CD4-positive, alpha-beta T cell treated with Interferon gamma for 1 hour (primary cell): ENCODE measurements at places on chromosomes 7 and 10.
A peak's percentile ranks its signal among the peaks of the same experiment; 100 is the strongest.

DNA sequence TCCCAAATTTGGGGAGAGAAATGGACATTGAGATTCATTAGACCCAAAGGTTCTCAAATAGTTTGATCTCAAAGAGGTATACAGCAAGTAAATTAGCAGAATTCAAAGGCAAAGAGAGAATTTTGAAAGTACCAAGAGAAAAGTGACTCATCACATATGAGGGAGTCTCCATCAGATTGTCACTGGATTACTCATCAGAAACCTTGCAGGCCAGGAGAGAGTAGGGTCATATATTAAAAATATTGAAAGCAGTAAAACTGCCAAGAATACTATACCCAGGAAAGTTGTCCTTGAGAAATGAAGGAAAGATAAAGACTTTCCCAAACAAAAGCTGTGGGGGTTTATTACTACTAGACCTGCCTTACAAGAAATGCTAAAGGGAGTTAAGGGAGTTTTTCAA is 140.6 kb downstream of the TMEM168 start:
- no peak for DNase-seq

DNA sequence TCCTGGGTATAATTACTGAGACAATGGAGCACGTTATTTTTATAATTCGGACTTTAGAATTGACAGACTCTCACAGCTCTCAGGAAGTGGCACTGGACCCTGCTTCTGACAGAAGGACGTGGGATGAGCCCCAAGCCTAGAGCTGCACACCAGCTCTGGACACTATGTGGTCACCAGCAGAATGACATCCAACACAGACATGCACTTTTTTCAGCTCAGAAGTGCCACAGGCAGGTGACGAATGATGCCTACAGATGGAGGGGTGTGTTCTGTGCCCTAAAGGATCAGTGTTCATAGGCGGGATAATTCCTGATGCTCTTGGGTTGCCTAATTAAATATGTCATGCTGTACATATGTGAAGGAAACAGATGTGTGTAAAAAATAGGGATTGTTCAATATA is 87.9 kb downstream of the VIPR2 start:
- DNase-seq = no peak

DNA sequence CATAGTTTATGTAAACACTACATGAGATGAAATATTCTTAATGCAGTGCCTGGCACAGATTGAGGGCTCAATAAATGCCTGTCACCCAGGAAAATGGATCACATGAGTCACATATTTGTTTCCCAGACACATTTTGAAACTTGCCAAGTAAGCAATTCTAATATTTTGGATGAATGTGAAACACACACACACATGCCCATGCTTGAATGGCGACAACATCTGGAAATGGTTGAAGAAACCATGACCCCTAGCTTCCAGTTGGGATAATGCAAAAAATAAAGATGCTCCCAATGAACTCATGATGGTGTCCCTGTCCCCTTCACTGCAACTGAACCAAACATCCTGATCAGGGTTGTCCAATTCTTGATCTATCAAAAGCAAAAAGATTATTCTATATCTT is 797.3 kb downstream of the XPNPEP1 start:
- DNase-seq = no peak

- no peak for DNase-seq
Observed at GRCh38 chr10:126434235-126434634, 46.0 kb upstream of the ADAM12 start.

DNA sequence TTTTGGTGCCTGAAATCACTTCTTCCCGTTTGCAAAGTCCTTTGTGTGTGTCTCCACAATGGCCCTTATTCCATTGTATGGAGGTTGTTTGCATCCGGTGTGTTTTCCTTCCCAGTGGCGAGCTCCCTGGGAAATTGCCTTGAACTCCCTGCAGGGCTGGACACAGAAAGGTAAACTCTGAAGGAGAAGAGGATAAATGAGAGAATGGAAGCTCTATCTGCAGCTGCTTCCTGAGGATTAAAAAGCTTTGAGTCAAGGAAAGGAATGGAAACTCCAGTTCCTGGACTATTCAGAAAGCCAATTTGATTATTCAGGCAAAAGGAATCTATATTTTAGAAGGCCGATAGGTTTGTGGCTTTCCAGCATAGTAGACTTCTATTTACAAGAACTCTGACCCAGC is 4.4 kb upstream of the GRK5 start:
- no peak for DNase-seq

DNA sequence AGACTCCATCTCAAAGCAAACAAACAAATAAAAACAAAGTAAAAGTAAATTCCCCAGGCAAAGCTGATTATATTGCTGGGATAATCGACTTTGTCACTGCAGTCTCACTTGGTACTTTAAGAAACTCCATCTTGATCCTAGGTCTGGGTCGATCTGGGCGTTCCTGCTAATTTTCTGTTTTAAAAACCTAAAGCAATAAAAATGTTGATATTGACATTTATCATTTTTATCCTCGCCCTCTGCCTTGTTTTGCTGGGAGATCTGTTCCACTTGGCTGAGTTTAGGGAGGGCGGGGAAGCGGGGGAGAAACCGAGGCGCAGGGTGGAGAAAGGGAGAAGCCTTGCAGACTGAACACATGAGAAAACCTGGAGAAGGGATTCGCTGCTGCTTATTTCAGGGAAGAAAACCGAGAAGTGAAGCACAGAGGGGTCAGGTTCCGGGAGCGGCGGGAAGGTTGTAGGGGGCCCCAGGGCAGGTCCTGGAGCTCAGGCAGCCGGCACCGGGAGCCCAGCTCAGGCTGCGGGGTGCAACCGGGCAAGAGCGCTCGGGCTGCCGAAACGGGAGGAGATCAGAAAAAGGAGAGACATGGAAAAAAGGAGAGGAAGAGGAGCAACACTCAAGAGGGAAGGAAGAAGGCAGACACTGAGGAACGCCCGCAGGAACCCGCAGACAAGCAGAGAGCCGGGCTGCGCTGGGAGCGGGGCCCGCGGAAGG is 27.3 kb upstream of the KMT2C start:
- DNase-seq = no peak

DNA sequence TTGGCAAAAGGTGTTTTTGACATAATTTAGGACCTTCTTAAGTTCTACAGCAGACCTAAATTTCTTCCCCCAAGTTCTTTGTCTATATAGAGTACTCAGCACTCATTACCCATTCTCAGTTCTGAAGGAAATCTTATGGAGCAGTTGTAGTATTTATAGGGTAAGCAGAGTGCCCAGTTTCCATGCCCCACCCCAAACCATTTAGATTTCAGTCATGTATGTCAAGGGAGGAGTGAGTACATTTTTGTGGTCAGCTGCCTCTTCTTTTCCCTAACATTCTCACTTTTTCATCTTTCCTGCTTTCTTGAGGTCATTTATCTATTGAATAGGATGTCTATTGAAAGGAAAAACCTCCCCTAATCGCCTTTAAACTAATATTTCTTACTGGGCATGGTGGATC is 83.3 kb downstream of the KAT6B start:
- DNase-seq = no peak

- no peak for DNase-seq
Observed at GRCh38 chr10:6756716-6757115, 176.6 kb upstream of the PRKCQ start.

GRCh38 chr10:33838731-33839130 is 504.3 kb upstream of the NRP1 start:
- DNase-seq = no peak

DNA sequence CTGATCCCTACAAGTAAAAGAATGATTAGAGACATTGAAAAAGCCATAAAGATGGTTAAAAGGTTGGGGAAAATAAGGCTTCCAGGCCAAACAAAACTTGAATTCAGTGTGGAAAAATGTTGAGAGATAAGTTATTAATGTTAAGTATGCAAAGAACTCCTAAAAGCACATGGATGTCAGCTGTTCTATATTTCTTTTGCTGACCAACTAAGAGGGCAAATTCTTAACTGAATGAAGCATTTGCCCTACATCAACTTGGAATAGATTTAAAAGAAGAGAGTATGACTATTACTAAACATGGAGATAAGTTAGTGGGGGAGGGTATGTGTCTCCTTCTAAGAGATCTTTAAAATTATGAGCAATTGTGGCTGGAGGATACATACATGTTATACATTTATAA is 124.8 kb downstream of the KIAA1217 start:
- DNase-seq = no peak

DNA sequence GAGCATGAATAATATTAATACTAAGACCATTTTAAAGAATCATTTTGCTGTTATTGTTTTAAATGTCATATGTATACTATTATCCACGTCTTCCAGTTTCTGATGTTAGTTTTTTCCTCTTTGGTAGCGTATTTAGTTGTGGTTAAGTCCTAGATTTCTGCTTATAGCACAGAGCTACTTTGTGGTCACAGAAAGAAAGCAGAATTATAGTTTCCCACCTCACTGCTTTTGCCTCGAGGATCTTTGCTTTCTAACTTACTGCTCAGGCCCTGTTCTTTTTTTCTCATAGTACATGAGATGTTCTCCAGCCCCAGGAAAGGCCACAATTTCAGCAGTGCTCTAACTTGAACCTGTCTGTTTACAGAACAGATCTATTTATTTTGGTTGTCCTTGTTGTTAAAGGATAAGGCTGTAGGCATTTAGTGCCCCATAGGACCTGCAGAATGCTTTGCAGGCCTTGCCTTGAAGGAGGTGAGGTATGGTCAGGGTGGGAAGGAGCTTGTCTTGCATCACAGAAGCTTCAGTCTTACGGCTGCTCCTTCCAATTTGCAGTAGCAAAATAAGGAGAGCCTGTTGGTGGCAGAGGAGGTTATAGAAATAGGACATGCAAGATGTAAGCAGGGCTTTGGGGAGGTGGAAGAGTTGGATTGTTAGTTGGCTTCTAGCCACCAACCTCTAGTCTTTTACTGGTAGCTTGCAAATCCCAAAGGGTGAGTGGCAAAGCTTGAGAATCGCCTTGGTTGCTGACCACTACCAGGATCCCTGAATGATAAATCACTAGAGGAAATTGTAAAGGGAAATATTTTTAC is 129.1 kb downstream of the LRRC4 start:
- DNase-seq = no peak

GRCh38 chr10:6885284-6885683 is 305.2 kb upstream of the PRKCQ start:
- no peak for DNase-seq

- DNase-seq = peak; percentile 69
Observed at GRCh38 chr7:18666107-18666728, 170.7 kb downstream of the HDAC9 start.

- DNase-seq = no peak
Observed at GRCh38 chr7:128989961-128990360, 52.2 kb downstream of the IRF5 start.

DNA sequence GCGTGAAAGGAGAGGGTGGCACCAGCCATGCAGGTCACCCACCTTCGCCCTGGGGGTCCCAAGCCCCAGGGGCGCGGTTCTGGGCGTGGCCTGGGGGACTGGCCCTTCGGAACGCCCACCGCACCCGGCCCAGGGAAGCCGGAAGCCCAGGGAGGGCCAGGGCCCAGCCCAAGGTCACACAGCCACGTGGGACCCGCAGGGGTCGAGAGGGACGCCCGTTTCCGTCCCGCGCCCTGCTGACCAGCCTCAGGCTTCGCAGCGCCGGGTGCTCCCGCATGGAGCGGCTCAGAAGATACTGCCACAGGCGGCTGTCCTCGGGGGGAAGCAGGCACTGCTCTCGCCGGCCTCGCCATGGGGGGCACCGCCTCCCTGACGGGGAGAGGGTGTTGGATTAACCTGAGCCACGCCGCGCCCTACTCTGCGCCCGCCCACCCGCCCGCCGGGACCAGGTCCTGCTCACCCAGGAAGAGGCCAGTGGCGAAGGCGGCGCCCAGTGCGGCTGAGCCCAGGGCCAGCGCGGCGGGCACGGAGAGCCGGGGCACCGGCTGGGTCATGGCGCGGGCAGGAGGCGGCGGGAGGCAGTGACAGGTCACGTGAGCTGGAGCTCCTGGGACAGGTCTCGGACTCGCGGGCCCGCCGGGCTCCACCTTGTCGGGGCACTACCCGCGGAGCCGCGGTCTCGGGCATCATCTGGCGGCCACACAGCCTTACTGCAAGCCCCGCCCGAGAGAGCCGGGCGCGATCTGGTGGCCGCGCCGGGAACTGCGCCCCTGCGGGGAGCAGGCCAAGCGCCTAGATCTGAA is at the start of gene COMTD1:
Gene COMTD1, minus strand, starts transcription at position 583 of the 803 bp plus-strand sequence. Its CDS starts 29 bp downstream, at position 554.
- peak; percentile 91 for DNase-seq

DNA sequence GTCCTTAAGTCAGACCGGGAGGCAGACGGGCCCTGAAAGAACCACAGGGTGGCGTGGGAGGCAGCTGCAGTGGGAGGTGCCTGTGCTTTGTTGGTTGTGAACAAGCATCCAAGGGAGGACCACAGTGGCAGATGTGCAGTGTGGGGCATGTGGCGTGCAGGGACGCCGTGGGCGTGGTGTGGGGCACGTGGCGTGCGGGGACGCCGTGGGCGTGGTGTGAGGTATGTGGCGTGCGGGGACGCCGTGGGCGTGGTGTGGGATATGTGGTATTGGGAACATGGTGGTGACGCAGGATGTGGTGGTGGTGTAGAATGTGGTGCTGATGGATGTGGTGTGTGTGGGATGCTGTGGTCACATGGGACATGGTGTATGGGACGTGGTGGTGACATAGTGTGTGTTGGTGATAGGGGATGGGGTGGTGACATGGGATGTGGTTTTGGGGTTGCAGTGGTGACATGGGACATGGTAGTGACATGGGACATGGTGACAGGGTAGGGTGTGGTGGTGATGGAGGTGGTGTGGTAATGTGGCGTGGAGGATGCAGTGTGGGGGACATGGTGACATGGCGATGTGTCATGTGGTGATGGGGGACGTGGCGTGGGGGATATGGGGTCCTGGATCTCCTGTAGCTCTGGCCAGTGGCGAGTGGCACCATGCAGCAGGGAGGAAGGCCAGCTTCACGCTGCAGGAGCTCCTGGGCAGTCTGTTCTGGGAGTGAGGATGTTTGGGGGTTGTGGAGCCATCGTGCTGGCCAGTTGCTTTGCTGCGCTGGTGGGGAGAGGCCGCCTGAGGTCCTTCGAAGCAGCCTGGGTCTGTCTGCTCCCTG is 78.8 kb downstream of the INPP5A start:
- DNase-seq = peak; percentile 46

- no peak for DNase-seq
Observed at GRCh38 chr10:27366769-27367168, 126.2 kb upstream of the ACBD5 start.

DNA sequence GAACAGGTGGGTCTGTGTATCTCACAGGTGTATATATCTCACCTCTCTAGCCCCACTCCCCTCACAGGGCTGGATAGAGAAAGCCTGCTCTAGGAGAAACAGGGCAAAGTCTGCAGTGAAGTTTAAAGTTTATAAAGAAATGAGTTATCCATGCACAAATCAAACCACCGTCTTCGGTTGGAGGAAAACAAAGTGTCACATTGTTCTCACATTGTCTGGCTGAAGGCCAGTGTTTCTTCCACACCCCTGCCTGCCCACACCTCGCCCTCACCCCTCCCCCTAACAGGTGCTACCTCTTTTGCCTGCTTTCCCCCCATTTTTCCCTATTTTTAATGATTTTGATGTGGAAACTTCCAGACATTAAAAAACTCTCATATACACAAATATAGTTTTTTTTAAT is 25.8 kb downstream of the AQP1 start:
- no peak for DNase-seq

GRCh38 chr10:123157210-123157609 is 3.0 kb downstream of the BUB3 start:
- no peak for DNase-seq

GRCh38 chr10:79490400-79491142 is 21.8 kb upstream of the EIF5AL1 start:
- DNase-seq = no peak
